ENCODE measurements at places on chromosomes 5 and 9. TPM values are rescaled to one million over a fixed set of nuclear protein-coding genes. Genes with fewer than 3 reads are reported as not detected.

Gene NEUROG1
- total RNA-seq: not detected

Gene RFX3
- 12.3 TPM for total RNA-seq

DNA sequence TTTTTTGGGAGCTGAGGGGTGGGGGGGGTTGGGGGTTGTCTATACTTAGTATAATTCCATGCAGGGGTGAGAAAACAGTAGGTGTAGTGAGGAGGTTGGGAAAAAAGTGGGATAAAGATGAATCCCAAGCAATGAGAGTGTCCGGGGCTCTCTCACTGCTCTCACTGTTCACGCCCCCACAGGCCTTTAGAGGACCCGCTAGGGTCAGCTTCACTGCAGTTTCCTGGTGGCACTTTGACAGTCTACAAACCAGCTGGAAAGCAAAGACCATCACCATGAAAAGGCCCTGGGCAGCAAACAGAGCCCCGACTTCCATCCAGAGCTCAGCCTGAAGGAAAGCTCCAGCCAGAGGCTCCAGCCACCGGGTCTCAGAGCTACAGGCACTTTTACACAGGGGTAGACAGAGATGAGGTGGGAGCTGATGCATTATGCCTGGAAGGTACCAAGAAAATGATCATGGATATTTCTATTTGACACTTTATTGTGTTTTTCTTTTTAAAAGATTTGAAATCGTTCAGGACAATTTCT is 355.1 kb downstream of the ADAMTS6 start:
- DNase-seq: no peak

DNA sequence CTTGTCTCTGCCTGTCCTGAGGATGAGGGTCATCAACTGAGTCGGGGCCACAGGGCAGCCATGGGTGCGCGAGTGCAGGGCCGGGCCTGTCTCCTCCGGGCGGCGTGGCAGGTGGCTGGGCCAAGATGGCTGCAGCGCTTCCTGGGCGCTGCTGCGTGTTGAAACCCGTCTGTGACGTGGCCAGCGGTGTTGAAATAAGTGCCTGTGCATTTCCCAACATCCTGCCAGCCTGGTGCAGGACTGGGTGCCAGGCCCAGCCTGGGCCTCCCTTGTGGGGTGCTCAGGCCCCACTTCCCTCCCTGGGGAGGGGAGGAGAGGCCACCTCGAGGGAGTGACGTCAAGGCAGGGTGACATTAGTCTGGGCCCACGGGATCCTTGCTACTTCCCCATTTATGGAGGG is 45.5 kb downstream of the RXRA start:
- DNase-seq: no peak

DNA sequence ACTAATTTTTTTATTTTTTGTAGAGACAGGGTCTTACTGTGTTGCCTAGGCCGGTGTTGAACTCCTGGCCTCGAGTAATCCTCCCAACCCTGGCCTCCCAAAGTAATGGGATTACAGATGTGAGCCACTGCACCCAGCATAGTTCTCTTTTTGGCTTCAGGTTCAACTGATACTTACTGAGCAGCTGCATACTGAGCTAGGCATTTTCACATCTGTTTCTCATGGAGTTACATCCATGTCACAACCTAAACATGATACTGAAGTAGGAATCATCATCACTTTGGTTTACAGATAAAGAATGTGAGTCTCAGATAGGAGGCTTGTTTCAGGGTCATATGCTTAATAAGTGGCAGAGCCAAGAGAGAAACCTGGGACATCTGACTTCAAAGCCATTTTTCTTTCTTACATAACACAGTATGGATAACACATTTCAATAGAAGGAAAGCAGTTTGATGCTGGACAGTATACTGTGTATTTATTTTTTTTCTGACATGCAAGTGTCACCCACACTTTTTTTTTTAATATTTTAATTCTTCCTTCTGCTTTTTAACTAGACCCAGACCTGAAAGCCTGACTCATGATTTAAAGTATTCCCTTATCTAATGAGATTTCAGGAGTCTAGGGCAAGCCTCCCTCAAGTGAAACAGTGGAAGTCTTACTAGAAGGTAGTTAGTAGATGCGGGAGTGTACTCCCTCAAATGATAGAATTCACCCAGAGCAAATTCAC is 90.8 kb downstream of the HACD4 start:
- no peak for DNase-seq

GRCh38 chr5:102600964-102601363 is 102.2 kb upstream of the SLCO6A1 start:
- no peak for DNase-seq

- DNase-seq: no peak
Observed at GRCh38 chr9:117084221-117084620, 330.6 kb downstream of the ASTN2 start.

DNA sequence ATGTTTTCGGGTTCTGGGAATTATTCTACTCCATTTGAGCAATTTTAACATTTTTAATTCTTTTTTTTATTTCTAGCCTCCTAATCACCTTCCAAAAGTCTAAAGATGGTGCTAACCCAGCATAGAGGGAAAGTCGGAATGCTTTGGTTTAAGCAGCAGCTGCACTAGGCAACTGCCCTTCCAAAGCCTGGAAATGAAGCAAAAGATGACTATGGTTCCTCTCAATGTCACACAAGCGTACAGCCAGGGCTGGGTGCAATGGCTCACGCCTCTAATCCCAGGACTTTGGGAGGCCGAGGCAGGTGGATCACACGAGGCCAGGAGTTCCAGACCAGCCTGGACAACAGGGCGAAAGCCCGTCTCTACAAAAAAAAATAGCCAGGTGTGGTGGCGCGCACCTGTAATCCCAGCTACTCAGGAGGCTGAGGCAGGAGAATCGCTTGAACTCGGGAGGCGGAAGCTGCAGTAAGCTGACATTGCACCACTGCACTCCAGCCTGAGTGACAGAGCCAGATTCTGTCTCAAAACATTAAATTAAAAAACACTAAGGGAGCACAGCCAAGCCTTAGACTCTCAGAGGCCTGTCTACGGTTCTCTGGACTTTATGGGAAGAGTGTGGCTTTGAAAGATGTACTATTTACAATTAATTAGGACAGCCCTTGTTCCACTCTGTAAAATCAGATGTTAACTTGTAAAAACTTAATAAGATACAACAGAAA is 33.1 kb downstream of the ADAM19 start:
- no peak for DNase-seq

- no peak for DNase-seq
Observed at GRCh38 chr9:135416664-135417290, 62.8 kb upstream of the PPP1R26 start.

- no peak for DNase-seq
Observed at GRCh38 chr9:87307848-87308247, 189.8 kb upstream of the DAPK1 start.

Measured in activated CD8-positive, alpha-beta T cell treated with anti-CD3 and anti-CD28 coated beads for 36 hours (primary cell).